DMS153 (cell line): ENCODE measurements at places on chromosomes 7 and 10.
A peak's percentile ranks its signal among the peaks of the same experiment; 100 is the strongest.

GRCh38 chr7:117839507-117839906 is 33.7 kb downstream of the CTTNBP2 start:
- no peak for DNase-seq

GRCh38 chr10:85611093-85611740 is 755.4 kb downstream of the GRID1 start:
- DNase-seq: no peak

DNA sequence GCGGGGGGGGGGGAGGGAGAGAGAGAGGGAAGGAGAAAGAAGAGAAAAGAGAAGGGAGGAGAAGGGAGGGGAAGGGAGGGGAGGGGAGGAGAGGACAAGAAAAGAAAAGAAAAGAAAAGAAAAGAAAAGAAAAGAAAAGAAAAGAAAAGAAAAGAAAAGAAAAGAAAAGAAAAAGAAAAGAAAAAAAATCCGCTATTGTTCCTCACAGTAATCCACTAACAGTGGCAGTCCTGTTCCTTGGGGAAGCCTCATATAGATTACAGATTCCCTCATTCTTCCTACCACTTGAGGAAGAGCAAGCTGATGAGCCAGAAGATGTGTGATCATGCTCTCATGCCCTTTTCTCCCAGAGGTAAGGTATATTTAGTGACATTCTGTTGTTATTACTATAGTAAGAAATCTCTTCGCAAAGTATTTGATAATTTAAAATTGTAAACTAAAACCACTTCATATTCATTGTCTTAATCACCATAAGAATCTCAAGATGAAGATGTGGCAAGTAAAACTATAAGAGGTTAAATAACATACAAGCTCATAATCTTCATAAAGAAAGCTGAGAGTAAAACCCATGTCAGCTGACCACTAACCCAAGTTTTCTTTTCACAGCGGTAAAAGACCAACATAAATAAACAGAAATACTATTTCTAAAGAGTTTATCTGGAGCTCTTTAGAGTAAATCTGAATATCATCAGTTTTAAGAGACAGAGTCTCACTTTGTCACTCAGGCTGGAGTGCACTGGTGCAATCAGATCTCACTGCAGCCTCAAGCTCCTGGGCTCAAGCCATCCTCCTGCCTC is 128.1 kb downstream of the JMJD1C start:
- DNase-seq: no peak

DNA sequence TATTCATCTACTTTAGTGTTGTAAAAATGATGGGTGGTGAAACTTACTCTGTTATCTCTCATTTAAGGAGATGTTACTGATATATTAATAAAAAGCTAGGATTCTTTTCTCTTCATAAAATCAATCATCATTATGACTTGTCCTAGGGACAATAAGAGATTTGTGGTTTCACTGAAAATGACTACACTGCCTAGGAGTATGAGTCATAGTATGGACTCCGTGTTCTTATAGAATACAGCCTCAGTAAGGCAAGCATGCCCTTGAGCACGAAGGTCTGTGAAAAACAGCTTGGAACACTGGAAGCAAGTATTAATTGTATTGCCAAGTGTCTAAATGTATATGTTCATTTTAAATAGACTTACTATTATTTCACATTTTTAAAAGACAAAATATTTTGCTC is 749.2 kb upstream of the PCDH15 start:
- DNase-seq: no peak

DNA sequence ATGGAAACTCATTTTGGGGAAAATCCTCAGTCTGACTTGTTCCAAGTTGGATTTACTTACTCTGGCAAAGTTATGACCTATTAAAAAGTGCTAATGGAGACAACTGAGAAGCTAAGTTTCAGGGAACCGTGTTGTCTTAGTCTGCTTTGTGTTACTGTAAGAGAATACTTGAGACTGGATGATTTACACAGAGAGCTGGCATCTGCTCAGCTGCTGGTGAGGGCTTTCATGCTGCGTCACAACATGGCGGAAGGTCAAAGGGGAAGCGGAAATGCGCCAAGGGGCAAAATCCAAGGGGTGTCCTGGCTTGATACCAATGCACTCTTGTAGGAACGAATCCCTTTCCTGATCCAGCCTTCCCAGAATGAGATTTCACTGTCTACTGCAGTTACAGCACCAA is 46.4 kb downstream of the MTURN start:
- DNase-seq: no peak

DNA sequence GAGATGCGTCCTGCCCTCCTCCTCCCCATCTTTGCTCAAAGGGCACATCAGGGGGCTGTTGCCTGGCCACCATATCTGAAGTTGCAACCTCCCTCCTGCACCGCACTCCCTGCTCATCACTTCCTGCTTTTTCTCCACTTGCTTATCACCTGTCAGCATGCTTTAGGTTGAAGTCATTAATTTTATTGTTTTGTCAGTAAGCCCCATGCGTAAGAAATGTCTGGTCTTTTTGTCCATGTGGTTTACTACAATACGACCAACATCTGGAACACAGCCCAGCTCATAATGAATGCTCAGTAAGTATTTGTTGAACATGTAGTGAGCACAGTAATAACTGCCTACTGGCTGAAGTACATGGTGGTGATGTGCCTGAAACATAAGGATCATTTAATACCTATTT is 71.6 kb upstream of the GJD4 start:
- DNase-seq: peak; percentile 47

- DNase-seq: no peak
These were observed 4.2 kb upstream of the PILRA start for GRCh38 chr7:100369105-100369504.

DNA sequence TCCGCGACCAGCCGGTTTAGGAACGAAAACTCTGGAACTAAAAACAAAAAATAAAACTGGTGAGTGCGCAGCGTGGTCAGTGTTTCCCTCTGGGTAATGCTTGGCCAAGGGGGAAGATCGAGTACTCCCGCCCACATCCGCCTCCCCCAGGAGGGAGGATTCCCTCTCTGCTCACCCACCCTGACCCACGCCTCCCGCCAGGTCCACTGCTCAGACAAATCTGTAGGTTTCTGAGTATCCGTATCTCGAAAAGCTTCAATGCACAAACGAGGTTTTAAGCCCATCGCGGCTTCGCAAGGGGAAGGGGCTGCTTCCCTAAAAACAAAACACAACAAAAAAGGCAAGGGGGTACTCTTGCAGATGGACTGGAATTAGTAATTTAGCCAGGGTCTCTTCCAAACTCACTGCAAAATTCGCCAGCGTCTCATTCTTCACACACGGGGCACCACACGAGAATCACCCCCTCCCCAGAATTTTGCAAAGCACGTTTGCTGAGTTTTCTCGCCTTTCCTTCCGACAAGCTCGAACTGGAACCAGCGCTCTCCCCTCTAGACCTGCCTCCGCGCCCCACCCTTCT is 75.2 kb downstream of the INSIG1 start:
- no peak for DNase-seq

DNA sequence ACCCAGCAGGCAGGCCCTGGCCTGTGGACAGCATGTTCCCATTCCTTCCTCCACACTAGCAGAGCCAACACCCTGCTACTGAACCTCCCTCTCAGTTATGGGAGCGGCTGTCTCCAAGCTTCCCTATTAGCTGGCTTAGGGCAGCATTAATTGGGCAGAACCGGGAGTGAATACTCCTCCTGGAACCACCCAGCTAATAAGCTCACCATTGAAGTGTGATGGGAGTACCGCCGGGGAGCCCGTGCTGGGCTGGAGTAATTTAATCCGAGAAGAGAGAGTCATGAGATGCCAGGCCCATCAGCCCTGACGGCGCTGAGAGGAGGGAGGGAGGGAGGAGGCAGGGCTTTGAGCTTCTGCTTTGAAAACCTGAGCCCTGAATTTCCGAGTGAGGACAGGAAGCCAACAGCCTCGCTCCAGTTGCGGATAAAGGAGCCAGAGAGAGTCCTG is 31.8 kb upstream of the ELFN1 start:
- peak; percentile 75 for DNase-seq

- DNase-seq: no peak
These were observed 93.6 kb upstream of the RSU1 start for GRCh38 chr10:16910793-16911164.

- DNase-seq: no peak
These were observed 371.6 kb downstream of the BBS9 start for GRCh38 chr7:33500703-33501701.
